ENCODE measurements at places on chromosomes 13 and 19.

DNA sequence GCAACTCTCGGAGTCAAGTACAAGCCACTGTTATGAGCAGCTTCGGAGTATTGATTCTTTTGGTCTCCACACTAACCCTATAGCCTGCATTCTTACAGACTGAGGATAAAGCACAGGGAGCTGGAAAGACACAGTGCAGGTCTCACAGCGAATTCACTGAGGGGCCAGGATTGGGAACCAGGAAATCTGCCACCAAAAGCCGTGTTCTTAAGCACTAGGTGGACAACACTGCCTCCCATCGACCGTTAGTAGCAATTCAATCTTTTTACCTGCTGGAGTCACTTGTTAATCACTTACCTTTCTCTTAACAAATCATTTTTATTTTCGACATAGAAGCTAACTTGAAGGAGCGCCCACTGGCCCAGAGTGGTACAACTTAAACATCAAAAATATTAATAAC is 6.3 kb downstream of the PMIS2 start:
- peak; percentile 34 for DNase-seq

DNA sequence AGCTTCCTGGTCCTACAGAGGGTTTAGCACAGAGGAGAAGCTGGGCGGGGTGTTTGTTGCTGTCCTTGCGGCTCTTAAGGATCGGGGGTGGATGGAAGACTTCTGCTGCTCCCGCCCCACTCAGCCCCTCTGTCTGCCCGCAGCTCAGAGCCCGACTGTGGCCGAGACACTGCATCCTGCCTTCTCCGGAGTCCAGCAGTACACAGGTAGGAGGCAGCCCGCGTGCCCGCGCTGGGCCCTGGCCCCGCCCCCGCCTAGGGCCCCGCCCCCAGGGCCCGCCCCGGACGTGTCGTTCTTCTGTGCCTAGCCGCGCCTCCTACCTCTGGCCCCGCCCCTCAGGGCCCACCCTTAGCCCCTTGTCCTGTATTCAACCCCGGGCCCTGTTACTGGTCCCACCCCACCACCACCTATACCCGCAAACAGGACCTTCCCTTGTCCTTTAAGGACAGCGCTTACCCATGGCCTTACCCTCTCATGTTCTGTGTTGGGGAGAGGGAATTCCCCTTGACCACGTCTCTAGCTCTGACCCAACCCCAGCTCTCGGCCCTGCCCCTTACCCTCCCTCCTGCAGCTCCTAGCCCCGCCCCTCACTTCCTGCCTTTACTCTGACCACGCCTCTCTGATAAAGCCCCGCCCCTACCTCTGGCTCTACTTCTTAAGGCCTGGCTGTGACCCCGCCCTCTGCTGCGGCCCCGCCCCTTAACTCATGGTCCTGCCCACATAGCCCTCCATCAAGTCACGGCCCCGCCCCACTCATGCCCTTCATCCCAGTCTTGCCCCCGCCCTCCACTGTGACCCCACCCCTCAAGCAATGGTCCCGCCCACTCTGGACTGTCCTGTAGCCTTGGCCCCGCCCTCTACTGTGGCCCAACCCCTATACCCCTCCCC is 60.5 kb downstream of the CELF5 start:
- peak; percentile 87 for DNase-seq

DNA sequence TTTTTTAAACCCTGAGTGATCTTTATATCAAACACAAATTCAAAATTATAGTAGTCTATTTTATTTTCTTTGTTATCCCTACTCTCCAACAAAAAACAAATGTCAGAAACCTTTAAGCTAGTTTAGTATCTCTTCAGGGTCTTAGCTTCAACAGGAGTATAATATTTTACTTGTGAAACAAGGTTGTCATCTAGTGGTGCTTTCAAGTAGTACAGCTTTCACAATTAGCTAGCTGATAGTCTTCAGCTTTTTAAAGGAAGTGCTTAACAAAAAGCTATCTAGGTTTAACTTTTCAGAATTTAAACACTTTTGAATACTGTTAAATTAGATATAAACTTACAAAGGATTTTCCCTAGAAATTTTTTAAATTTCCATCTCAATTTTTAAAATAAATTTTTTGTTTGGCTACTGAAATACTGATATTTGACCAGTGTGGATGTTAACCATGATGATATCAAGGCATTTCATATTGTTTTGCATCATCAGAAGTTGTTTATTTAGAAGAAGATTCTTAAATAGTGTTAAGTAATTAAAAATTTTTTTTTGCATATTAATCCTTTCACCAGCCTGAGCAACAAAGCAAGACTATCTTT is 34.2 kb downstream of the TDRD3 start:
- no peak for DNase-seq

- DNase-seq: no peak
These were observed 184.2 kb downstream of the PTPRS start for GRCh38 chr19:5156231-5156986.

GRCh38 chr13:71137101-71137500 is 729.9 kb downstream of the DACH1 start:
- no peak for DNase-seq

- DNase-seq: no peak
These were observed 11.8 kb upstream of the EDNRB start for GRCh38 chr13:77930430-77930829.

DNA sequence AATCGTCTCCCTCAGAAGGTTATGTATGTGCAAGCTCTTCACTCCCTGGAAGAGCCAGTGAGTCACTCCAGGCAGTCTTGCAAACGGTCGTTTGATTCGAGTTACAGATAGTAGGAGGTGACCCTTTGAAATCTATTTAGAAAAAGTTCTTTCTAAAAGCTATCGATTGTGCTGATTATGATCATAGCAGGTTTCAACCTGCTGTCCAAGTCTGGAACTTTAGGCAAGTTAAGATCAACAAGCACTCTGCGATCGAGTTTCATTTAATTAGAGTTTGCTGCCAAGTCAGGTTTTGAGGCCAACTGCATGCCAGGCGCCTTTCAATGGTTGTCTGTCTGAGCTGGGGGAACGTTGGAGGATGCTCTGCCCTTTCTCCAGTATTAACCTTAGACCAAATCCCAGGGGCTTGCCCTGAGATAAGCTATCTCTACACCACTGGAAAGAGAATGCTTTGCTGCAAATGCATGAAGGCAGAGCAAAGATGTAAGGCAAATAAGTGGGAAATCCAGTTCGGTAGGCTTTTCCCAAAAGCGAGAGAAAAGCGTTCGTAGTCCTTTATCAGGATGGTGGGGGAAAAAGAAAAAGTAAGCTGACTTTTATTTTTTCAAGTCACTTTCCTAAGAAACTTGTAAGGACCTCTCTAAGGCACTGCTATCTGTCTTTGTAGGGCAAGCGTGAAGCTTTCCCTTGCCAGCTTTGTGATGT is 287.5 kb downstream of the ATP8A2 start:
- DNase-seq: no peak

DNA sequence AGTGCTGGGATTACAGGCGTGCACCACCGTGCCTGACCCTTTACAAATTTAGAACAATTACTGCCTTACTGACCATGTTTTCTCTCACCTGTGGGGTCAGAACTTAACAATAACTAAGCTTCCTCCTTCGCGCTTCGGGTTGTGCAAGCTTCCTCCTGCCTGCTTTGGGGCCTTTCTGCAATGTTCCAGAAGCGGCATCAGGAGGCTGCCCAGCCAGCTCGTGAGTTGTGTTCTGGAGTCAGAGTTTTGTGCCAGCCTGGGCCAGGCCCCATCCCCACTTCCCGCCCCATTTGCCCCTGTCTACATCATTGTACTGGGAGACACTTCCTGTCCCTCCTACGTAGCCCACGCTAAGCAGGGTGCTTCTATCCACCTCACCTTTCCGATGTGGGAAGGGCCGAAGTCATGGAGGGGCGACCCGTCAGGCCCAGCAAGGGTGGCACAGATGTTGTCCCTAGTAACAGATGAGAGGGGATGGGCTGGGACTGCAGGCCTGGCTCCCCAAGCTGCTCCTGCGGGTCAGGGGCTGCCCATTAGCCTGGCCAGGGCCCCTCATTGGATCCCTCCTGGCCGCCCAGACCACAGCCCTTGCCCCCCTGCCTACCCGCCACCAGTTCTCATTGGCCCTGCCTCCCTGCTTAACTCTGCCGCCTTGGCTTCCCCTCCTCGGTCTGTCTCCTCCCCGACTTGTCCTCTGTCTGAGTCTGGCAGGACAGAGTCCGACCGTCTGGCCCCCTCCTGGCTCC is 13.4 kb downstream of the UHRF1 start:
- DNase-seq: no peak

Measured in stimulated activated CD4-positive, alpha-beta T cell treated with anti-CD3 and anti-CD28 coated beads, Interleukin-15, amount 100 ng/mL, for 24 hours (primary cell).